SK-N-DZ (cell line): ENCODE measurements at places on chromosomes 6 and 20.

GRCh38 chr6:38150681-38151296, 331.3 kb downstream of the ZFAND3 start:
- DNase-seq: no peak

DNA sequence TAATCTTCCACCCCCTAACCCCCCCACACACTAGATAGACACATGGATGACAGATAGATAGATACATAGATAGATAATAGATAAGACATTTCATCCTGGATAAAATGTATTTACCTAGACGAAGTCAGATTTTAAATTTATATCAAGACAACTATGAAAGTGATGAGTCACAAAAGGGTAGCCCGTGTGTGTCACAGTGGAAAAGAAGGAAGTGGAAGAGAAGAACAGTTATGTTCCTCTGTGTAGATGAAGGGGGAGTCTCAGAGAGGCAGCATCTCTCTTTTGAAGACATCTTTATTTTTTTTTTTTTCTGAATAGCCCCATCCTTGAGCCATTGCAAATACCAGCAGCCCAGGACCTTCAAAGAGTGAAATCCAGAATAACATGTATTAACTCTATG, 121.7 kb upstream of the VGLL2 start:
- DNase-seq: no peak

DNA sequence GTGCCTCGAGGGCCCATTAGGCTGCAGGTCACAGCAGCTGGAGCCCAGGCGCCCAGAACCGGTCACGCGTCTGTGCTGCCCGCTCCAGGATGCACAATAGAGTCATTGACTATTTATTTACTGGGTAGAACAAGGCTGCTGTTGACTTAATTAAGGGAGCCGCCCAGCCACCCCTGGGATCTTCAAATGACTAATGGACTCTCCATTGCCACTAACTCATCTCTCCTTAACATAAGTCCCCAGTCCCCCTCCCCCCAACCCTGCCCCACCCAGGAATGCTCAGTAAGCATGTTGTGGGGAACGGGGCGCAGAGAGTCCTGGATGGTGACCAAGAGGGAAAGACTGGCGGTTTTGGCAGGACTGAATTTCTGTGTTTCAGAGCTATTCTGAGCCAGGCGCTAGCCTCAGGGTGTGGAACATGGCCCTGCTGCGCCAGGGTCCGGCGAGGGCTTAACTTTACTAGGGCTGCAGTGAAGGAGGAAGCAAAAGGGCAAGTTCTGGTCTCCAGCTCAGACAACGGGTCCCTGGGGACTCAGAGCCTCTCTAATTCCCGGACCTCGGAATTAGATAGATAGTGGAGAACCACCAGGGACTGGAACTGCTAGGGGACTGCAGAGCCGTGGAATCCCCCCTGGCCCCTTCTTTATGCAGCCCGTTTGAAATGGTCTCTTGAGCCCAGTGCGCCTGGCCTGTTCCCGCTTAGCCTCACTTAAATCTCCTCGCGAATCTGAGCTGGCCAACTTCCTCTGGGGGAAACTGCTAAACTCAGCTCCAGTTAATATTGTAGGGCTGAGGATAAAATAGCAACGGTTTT, 1.5 kb upstream of the GRIK2 start:
- peak; percentile 46 for DNase-seq

- DNase-seq: peak; percentile 37
These were observed 17.0 kb downstream of the CRISP1 start for GRCh38 chr6:49849213-49849907.

GRCh38 chr20:9597547-9597946, 83.2 kb downstream of the LAMP5 start:
- DNase-seq: no peak

GRCh38 chr20:46523108-46523507, 9.7 kb upstream of the ZNF334 start:
- no peak for DNase-seq

DNA sequence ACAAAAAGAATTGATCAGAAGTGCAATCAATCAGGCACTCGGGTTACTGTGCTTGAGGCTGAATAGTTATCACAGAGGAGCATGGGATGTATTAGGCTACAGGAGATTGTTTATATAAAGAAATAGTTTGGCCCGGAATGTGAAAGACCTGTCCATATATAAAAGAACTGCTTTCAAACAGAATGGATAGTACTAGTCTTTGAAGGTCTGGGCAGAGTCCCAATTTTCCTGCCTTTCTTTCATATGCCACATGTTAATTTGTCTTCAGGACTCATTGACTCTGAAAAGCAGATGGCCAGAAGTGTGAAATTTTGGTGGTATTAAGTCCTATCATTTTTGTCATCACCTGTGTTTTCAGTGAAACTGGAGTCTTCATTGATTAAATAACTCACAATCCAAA, 314.5 kb downstream of the EYA4 start:
- no peak for DNase-seq

- DNase-seq: no peak
These were observed 124.1 kb upstream of the NEDD9 start for GRCh38 chr6:11356404-11357155.

DNA sequence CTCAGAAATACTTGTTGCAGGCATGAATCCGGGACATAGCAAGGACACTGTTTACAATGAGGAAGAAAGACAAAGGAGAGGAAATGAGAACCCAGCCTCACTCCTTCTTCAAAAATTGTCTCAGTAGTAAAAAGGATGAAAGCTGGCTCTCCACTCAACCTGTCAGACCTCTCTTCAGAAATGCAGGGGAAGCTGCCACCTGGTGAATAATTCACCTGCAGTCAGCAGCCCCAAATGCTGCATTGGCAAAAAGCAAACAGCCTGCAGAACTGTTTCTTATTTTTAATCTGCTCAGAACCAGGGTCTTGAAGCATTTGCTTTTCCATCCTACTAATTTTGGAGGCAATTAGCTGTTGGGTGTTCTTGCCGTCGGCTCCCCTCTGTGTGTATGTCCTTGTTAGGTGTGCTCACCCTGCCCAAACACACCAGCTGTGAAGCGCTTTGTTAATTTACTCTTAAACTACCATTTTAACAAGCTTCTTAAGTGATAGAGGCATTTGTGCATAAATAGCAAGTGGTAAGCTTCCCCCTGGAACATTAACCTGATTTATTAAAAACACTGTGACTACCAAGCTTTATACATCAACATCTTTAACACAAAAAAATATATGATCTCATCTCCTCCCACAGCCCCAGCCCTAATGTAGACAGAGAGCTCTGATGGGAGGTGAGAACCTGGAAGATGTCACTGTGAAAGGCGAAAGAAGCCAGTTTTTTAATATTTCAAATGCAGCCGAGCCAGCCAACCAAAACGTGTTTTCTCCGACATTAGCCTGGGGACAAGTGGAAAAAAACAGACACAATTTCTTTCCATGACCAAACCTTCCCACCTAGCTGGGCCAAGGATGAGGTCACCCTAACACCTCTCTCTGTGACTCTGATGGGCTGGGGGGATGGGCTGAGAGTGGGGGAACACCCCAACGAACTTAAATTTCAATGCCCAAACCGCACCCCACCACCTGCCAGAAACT, 451.0 kb upstream of the SULF2 start:
- DNase-seq: no peak

GRCh38 chr6:126153661-126154060, 167.3 kb downstream of the TRMT11 start:
- no peak for DNase-seq

DNA sequence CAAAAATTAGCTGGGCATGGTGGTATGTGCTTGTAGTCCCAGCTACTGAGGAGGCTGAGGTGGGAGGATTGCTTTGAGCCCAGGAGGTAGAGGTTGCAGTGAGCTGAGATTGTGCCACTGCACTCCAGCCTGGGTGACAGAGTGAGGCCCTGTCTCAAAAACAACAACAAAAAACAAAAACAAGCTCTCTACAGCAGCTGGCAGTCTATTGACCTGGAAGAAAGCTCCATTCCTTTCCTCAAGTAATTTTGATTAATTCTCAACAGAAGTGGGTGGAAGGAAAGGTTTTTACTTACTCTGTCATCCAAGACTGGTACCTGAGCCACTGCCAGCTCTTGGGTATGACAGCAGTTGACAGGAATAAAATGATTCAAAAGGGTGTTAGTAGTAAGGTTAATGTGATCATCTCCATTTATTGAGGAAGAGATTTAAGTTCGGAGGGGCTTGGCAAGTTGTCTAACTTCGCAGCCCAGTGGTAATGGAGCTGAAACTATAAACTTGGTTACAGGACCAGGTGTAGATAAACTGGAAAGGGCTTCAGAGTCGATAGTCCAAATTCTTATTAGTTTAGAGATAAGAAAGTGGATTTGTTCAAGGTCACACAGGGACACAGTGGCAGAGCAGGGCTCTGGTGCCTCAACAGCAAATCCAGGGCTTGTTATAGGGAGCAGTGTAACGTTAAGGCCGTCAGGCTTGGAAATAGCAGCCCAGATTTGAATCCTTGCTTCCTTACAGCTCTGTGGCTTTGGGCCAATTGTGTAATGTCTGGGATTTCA, 14.8 kb downstream of the SRSF3 start:
- no peak for DNase-seq
